ENCODE measurements at places on chromosomes 3 and 15.

DNA sequence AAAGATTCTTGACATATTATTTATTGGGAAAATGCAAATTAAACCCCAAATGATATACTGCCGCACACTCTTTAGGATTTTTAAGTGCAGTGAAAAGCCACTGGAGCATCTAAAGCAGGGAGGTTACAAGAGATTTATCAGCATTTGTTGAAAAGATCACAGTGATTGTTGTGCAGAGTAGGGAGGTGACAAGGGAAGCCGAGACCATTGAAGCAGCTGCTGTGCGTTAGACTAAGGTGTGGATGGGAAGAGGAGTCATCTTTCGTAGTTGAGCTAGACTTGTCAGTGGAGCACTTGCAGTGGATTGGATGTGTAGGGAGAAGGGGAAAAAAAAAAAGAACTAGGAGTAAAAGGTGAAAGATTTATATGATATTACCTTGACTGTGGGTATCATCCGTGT is 854.6 kb downstream of the NTRK3 start:
- DNase-seq: no peak

DNA sequence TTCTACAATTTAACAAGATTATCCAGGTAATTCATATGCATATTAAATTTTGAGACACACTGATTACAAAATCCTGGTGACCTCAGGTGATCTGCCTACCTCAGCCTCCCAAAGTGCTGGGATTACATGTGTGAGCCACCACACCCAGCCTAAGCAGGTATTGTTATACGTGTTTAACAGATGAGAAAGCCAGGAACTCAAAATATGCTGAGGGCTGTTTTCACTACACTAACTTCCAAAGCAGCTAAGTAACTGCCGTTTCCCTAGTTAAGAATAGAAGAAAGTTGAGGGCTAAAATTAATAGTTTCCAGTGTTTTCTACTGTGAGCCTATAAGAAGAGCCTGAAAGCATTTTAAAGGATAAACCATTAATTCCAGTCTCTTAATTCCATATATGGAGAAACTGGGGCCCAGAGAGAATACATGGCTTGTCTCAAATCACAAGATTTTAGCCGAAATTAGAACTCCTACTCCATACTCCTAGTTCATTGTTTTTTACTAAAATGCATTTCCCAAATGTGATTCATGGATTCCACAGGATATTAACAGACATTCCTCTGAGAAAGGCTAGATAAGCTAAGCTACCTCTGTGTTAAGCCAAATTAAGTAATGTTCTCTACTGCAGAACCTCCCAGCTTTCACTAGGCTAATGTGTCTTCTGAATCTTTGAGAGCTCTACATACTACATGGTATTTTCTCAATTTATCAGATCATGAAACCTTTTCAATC is 17.0 kb upstream of the AVEN start:
- DNase-seq: peak; percentile 85

DNA sequence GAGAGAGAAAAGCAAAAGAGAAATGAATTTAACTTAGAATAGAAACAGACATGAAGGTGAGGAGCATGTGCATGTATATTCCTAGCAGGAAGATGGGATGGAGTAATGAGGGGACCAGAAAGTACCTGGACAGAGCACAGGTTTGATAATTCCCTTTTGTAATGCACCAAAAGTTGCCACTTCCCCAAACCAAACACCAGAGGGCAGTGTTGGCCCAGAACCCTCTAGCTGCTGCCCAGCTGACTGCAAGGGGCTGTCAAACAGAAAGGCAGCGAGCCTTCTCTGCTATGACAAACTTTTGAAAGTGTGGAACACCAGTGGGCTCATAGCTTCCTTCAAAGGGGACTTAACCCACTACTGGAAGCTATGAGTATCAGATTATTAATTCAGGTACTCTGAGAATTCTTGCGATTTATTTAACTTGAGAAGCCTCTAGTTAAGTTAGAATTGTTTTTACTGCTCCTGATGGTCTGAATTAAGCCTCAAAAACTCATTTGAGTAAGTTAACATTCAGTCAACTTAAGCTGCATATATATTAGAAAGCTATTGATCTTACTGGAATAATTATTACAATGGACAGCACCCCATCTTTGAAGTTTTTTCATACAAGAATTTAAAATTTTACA is 234.9 kb downstream of the NEK10 start:
- DNase-seq: peak; percentile 61

DNA sequence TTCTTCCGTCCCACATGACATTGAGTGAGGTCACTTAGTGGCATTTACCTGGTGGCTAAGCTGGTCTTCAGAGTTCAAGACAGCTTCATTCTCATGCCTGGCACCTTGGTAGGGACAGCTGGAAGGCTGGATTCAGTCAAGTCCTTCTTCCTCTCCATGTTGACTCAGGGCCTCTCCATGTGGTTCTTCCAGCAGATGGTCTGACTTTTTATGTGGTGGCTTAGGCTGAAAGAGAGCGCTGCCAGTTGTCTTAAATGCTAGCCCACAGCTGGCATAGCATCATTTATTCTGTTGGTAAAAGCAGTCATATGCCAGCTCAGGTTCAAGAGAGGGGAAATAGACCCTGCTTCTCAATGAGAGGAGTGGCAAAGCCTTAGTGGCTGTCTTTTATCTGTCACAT is 53.0 kb upstream of the CTDSPL start:
- no peak for DNase-seq

DNA sequence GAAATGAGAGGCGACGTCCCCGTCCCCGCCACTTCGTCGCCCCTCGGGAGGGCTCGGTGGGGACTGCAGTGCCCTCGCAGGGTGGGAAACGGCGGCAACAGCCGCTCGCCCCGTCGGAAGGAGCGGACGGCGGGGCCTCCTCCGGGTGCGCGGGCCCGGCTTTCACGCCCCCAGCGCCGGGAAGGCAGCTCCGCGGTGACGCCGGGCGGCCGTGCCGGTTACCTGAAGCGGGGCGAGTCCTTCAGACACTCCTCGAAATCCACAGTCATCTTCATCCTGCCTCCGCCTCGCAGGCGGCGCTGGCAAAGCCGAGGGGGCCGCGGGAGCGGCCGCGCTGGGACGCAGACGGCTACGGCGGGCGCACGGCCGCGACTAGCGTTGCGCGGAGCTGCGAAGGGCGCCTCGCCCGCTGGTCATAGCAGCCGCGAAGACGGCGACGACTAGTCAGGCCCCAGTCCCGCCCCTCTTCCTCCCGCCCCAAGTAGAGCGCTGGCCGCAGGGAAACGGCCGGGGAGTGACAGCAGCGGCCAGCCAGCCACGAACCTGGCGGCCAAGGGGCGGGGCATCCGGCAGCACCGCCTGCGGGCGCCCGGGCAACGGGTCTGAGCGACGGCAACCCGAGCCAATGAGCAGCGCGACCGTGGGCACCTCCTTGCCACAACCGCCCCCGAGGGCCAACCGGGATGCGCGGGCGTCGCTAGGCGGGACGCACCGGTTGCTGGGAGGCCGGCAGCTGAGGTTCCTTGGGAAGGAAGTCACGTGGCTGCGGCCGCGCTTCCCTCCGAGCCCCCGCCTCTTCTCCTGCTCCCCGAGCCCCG is at the start of gene ACAP2:
ACAP2 (minus strand) TSS at position 448 of the 818 bp plus-strand sequence; CDS start at position 275, 173 bp downstream.
- peak; percentile 100 for DNase-seq

DNA sequence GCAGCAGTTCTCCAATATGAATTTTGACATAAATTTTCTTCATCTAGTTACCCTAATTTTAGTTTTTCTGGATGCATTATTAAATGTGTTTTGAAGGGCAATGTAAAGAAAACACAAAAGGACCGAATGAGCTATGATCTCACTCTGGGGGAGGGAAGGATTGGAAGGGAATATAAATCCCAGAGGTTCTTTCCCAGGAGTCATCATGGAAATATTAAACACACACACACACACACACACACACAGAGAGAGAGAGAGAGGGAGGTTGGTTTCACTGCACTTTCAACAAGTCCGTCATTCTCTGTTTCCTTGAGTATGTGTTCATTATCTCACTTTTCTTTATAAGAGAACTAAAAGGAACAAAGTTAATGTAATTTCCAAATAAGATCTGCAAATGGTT is 70.7 kb upstream of the DCBLD2 start:
- DNase-seq: peak; percentile 97

DNA sequence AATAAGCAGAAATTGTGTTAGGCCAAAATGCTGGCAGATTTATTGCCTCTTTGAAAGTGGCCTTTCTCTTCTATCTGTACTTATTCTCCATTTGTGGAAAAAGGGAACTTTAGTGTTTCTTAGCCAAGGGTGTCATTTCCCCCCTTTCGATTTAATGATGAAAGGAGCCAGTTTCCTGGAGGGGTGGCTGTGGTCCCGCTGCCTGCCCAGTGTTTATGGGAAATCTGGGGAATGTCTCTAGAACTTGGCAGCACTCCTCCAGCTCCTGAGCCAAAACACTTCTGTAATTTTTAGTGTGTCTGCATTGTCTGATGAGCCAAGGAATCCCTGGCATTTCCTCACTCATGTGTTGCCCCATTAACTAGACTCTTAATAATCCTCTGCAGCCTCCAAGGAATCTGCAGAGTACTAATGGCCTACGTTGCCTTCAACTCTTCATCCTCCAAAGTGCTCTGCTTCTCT is 448.8 kb downstream of the GRM7 start:
- DNase-seq: no peak

DNA sequence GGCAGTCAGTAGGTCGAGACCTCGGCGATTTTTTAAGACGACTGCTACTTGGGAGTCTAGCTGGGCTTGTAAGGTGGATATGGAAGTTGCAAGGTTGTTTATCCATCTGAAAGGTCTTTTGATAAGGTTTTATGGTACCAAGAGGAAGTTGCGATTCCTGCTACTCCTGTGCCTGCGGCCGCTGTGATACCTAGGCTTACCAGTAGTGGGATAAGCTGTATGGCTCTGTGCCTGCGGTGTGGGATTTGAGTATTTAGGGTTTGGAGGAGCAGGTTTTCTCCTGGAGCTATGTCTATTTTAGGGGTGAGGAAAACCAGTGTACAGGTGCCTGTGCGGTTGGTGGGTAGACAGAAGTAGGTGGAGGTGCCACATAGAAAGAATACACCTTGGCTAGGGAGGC is 1059.8 kb downstream of the SI start:
- no peak for DNase-seq

DNA sequence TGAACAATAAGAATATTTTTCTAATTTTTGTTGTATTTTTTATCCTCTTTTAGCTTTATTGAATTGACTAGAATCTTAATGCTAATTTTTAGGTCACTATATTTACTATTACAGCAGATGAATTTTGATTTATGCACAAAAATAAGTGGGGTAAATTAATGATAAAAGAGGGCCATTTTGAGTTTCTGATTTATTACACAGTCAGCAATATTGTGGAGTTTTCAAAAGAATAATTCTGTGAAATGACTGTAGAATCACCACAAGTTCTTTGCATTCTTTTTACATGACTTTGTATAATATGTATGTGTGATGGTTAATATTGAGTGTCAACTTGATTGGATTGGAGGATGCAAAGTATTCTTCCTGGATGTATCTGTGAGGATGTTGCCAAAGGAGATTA is 812.4 kb upstream of the DPPA4 start:
- DNase-seq: no peak

DNA sequence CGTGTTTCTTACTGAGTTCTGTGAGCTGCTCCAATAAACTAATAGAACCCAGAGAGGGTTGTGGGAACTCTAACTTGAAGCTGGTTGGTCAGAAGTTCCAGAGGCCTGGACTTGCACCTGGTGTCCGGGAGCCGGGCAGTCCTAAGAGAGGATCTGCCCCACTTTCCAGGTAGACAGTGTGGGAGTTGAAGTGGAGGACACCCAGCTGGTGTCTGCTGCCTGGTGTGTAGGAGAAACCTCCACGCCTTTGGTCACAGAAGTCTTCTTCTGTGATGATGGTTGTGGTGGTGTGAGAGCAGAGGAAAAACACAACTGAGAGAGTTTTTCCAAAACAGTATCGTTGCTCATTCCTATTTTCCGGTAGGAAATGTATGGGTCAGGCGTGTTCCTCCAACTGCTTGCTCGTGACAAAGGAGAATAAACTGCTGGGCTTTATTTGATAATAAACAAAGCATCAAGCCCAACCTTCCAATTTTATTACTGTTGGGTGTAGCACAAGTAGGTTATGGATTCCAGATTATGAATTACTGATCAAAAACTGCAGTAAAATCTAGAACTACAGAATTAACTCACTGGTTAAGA is 137.0 kb downstream of the KLF13 start:
- no peak for DNase-seq

DNA sequence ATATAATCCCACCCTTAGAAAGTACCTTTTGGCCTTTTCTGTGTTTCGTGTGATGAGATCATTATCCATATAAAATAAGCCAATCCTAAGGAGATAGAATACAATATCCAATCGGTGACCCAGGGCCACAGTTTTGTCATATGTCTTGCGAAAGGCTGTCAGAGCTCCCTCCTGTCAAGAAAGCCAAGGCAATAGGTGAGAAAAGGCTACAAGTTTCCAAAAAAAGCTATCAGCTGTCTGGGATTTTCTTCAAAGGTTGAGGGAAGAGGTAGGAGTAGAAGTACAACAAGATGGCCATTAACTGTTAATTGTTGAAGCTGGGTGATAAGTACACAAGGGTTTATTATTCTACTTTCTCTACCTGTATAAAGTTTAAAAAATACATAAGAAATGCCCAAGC is 4.0 kb downstream of the PSMD6 start:
- DNase-seq: no peak

- DNase-seq: peak; percentile 84
Observed at GRCh38 chr15:101445562-101446517, 43.7 kb downstream of the PCSK6 start.

GRCh38 chr15:31497838-31498237 is 171.2 kb downstream of the KLF13 start:
- DNase-seq: no peak

DNA sequence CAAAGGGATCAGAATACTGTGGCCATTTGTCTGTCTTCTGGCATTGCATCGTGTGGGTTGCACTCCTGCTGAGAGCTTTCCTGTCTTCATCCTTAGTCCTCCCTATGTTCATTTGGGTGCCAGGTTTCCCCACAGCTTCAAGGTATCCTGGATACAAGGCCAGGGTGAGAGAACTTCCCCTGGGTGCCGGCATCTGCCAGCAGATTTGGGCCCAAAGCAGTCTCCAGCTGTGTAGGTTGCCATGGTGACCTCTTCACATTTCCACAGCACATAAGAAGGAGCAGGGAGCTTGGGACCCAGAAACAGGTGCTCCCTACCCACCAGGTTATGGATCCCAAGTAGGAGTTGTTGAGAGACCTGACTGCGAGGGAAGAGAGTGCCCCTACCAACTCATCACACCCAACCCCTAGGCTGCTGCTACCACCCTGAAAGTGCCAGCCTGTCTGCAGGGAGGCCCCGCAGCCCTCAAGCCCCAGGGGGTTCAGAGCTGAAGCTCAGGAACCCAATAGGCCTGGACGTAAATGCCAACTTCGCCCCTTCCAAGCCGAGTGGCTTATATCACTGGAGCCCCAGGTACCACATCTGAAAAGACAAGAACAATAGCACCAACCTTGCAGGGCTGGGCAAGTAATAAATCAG is 19.9 kb downstream of the TTC21A start:
- no peak for DNase-seq

GRCh38 chr3:38021196-38021595 is 8.2 kb downstream of the PLCD1 start:
- no peak for DNase-seq

DNA sequence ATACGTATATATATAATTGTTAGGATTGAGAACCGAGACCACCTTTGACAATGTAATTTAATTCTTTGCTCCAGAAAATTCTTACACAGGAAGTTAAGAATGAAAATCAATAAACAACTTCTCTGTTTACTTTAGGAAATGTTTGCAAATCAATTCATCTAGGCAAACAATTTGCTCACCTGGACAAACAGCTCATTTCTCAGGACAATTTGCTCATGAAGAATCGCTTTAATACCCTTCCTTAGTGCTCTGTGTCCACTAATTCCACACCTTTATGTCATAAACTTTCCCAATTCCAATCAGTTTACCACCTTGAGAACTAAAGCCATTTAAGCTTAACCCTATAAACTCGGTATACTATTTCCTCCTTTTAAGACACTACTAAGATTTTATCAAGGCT is 292.2 kb downstream of the BCHE start:
- no peak for DNase-seq

- DNase-seq: no peak
Observed at GRCh38 chr15:71934446-71934845, 124.1 kb downstream of the NR2E3 start.

All from M059J (cell line).